ENCODE measurements at places on chromosomes 16 and 17. TPM values are rescaled to one million over a fixed set of nuclear protein-coding genes. Genes with fewer than 3 reads are reported as not detected.

The PABPN1L gene
- total RNA-seq, result not detected

The GP1BA gene
- total RNA-seq, result not detected

DNA sequence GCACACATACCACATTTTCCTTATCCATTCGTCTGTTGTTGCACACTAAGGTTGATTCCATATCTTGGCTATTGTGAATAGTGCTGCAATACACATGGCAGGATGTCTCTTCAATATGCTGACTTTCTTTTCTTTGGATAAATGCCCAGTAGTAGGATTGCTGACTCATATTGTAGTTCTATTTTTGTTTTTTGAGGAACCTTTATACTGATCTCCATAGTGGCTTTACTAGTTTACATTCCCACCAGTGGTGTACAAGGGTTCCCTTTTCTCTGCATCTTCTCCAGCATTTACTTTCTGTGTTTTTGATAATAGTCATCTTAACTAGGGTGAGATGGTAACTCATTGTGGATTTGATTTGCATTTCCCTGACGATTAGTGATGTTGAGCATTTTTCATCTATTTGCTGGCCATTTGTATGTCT is 118.1 kb downstream of the STXBP4 start:
- no peaks in the 10 kb centered on the region for H3K36me3 ChIP-seq
- H3K4me3 ChIP-seq, result no peak overlapping the region
- DNase-seq, result no peak
- H3K27ac ChIP-seq, result no peak overlapping the region

DNA sequence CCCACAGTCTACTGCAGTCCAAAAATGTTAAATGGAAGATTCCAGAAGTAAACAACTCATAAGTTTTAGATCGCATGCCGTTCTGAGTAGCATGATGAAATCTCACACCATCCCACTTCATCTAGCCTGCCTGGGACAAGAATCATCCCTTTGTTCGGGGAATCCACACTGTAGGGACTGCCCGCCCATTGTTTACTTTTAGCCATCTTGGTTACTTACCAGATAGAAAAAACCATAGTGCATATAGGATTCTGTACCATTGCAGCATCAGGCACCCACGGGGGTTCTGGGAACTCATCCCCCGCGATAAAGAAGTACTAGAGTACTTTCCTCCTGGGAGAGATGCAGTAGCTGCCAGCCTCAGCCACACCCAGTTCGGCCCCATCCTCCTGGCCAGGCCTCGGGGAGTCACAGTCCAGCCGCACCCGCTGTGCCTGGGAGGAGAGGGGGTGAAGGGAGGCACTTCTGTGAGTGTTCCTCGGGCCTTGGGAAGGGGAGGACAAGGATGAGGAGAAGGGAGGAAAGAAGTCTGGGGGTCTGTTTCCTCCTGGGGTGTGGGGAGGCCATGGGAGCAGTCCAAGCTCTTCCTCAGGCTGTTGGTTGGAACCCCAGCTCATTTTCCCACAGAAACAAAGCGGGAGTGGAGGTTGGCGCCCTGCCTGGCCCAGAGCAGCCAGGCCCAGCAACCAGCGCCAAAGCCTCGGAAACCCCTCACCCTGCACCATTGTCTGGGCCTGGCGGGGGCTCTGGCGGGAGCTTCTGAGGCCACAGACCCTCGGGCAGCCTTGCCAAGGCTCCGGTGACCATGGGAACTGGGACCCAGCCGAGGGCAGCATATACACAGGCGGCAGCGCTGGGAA is 8.9 kb downstream of the TRIM47 start:
- peak; percentile 75 for DNase-seq
- peaks cover 10% of the 10 kb centered on the region for H3K36me3 ChIP-seq
- peak overlapping the region; percentile 14 for H3K4me3 ChIP-seq
- no peaks in the 10 kb centered on the region for H3K27me3 ChIP-seq
- peak overlapping the region; percentile 93 for H3K27ac ChIP-seq
- H3K4me1 ChIP-seq, result peaks cover 18% of the 10 kb centered on the region

The BCL6B gene
- total RNA-seq, result 24.2 TPM

All from heart left ventricle (tissue), 16 donors.